ENCODE measurements at places on chromosomes 12 and 14.

GRCh38 chr14:20627346-20628027 is 14.0 kb downstream of the OR6S1 start:
- DNase-seq = no peak

- DNase-seq = no peak
These were observed 152.1 kb upstream of the EEA1 start for GRCh38 chr12:93080994-93081809.

- DNase-seq = no peak
These were observed 413.6 kb downstream of the BTG1 start for GRCh38 chr12:91732086-91732485.

- no peak for DNase-seq
These were observed 174.5 kb downstream of the TTC7B start for GRCh38 chr14:90641615-90642243.

DNA sequence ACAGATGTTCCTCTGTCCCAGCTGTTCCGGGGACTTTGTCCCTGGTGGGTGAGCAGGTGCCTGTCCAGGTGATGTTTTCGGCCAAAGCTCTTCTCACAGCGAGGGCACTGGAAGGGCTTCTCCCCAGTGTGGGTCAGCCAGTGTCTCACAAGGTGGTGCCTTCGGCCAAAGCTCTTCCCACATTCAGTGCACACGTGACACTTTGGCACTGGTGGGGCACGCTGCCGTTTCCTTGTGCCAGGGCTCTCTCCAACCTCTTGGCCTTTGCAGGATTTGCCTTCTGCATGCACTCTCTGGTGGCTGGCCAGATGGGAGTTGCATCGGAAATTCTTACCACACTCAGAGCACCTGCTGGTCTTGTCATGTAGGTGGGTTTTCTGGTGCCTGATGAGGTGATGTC is 7.7 kb downstream of the ZNF641 start:
- DNase-seq = no peak

DNA sequence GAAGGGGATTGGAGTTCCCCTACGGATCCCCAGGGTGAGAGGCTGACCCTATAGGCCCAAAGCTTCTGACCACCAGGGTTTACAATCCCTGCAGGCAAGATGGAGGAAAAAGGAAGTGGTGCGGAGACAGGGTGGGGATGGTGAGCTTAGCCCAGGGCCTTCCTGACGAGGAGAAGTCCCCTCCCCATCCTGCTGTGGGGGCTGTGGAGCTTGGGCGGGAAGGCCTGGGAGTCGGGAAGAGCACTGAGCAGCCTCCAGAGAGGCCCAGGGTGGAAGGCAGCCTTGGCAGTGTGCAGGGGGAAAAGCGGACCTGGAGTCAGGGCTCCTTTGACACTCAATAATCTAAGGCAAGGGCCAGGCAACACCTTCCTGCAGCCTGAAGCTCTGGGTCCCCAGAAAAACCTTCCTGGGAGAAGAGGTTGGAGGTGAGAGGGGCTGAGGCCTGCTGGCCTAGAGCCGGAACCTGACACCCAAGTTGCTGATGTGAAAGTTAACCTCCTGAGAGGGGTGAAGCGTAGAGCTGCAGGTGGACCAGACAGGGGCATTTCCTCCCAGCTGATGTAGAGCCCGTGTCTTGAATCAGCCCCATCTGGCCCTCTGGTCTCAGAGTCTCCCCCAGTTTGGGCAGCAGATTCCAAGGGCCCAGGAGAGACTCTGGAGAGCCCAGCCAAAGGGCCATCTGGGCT is 6.0 kb downstream of the HDAC7 start:
- DNase-seq = no peak

- no peak for DNase-seq
These were observed 59.6 kb downstream of the PRKD1 start for GRCh38 chr14:29868000-29868399.

DNA sequence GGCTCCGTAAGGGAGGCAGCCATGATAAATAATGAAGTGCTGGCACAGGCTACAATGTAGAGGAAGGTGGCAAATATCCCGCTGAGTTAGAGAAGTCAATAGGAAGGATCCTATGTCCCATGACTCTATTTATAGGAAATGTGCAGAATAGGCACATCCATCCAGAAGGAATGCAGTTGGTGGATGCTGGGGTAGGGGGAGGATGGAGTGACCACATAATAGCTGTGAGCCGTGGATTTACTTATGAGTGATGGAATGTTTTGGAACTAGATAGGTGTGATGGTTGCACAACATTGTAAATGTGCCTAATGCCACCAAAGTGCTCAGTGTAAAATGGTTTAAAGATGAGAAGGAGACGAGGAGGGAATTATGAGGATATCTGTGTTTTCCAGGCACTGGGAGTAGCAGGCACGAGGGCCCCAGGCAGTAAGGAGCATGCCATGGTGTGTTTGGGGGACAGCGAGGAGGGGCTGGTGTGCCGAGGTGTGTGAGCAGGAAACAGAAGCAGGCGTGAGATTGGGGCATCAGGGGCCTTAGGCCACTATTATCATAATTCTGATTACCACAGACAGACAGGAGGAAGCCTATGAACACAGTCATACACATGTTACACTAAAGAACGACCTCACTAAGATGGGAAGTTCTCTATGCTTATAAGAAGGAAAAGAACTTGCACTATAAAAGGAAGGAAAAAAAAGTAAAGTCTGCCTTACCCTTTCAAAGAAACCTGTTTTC is 837.3 kb upstream of the TMEM132C start:
- DNase-seq = no peak

DNA sequence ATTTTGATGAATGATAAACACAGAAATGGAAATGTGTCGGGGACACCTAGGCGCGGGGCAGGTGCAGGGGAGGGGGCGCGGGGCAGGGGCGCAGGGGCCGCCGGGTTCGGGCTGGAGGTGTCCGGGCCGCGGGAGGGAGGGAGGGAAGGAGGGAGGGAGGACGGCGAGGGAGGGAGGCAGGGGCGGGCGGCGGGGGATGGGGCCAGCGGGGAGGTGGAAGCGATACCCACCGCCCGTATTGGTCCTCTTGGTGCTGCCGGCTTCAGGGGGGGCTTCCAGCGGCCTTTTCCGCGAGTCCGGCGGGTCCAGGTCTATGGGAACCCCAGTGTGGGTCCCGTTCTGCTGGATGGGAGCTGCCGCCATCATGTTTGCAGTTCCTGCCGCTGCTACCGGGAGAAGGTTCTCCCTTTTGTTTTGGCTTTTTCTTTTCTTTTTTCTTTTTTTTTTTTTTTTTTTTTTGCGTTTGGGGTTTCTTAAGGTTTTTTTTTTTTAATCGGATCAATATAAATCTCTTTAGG is 703 bp downstream of the NOVA1 start:
- DNase-seq = peak; percentile 22

GRCh38 chr14:64541972-64542835 is 1.7 kb downstream of the HSPA2 start:
- no peak for DNase-seq

DNA sequence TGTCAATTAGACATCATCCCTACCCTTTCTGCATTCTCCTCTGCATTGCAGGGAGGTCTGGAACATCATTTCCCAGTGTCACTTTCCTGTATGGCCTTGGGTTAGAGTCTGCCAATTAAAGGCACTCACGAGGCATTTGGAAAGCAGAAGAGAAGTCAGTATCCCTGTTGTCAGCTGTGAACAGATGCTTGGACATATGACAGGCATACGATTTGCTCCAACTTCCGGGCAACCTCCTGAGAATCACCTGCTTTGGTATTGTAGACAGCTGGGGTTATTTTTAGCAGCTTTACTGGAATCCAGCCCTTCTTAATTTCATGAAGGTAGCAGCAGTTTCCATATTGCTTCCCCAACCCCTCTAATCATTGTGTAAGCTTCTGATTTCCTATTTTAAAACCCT is 88.7 kb upstream of the DHRS4 start:
- DNase-seq = no peak

GRCh38 chr14:86237733-86238132 is 707.8 kb downstream of the FLRT2 start:
- DNase-seq = no peak

GRCh38 chr14:53621921-53622320 is 334.7 kb downstream of the BMP4 start:
- no peak for DNase-seq
